Suppressor macrophage (primary cell): ENCODE measurements at places on chromosomes 3 and 15.

DNA sequence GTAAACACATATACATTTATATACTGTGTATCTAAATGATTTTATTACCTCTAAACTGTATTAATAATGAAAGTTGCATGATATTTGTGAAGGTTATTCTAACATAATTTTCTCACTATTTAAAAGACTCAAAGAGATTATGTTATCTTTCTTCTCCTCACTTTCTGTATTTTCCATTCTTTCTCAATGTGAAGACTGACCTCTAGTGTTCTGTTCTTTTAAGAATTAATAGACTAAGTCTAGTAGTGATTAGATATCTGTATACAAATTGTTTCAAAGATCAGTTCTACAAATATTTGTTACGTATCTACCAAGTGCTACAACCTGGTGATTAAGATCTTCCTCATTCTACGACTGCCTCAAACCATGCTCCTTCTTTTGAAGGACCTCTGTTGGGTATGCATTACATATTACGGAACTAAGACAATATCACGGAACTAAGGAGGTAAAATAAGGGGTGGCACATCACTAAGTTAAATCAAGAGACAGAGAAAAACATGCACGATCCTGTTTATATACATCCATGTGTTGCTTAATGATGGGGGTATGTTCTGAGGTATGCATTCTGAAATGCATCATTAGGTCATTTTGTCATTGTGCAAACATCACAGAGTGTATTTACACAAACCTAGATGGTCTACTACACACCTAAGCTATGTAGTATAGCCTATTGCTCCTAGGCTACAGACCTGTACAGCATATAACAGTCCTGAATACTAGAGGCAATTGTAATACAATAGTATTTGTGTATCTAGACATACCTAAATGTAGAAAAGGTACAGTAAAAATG lies 161.5 kb upstream of the KBTBD8 start:
- no peak for DNase-seq

- DNase-seq = no peak
These were observed 37.1 kb downstream of the ABHD17C start for GRCh38 chr15:80732167-80732566.

- no peak for DNase-seq
These were observed 533.5 kb downstream of the NAALADL2 start for GRCh38 chr3:175392653-175393052.

DNA sequence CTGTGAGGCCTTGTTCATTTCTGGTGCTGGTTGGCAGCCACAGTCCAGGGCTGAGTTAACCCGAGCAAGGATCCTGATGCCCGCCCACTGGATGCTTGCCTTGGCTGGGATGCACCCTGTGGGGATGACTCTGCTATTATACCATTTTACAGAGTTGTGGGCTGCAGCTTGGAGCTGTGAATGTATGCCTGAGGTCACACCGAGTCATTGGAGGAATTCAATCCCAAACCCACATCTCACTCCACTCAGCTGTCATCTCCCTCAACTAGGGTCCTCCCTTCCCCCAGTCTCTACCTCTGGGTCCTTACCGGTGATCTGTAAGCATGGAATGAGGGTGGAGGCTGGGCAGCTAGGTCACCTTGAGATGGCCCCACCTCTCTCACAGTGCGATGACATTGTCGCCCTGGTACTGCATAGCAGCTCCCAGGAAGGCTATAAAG lies 22.1 kb downstream of the MAPKAPK3 start:
- peak; percentile 55 for DNase-seq

DNA sequence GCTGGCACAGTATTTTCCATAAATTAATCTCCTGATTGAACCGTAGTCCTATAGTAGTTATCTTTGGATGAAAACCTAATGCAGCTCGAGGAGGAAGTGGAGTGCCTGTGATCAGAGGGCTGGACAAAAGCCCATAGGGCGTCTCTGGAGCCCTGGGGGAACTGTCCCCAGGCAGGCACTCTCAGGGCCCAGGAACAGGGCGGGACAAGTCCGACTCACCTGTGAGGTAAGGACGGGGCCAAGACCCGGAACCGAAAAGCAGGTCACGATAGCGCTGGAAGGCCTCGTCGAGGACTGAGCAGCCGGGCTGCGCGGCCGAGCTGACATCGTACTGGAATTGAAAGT lies 341 bp downstream of the HEXA start:
- peak; percentile 56 for DNase-seq

DNA sequence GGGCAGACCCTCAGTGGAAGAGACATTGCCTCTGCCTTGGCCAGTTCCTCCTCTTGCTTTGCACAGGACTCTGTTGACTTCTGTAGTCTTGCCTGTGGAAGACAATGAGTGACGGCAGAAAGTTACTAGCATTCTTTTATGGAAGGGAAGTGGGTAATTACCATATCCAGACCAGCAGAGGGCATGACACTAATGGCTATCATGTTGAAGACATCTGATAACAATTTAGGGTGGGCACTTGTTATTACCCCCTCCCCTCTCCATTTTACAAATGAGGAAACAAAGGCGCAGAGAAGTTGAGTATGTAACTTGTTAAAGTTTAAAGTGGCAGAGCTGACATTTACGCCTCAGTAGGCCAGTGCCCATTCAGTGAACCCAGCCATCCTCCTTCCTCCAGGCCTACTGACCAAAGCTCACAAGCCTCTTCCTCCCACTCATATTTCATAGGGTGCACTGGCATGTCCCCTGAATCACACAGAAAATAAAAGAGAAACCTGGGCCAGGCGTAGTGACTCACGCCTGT lies 48.2 kb upstream of the FMN1 start:
- DNase-seq = peak; percentile 30

DNA sequence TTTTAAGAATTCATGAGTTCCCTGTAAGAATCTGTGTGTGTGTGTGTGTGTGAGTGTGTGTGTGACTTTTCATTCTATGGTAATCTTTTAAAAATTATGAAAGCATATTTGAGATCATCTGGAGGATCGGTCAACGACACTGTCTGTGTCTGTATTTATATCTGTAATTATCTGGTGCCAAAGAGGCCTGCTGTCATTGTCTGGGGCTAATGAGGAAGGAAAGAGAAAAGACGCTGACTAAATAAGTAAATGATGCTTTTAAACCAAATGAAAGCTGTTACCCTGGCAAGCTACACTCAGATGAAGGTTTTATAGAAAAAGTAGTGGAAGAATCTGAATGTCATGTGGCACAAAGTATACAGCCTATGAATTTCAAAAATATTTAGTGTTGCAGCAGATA lies 439.8 kb downstream of the RBMS3 start:
- no peak for DNase-seq

DNA sequence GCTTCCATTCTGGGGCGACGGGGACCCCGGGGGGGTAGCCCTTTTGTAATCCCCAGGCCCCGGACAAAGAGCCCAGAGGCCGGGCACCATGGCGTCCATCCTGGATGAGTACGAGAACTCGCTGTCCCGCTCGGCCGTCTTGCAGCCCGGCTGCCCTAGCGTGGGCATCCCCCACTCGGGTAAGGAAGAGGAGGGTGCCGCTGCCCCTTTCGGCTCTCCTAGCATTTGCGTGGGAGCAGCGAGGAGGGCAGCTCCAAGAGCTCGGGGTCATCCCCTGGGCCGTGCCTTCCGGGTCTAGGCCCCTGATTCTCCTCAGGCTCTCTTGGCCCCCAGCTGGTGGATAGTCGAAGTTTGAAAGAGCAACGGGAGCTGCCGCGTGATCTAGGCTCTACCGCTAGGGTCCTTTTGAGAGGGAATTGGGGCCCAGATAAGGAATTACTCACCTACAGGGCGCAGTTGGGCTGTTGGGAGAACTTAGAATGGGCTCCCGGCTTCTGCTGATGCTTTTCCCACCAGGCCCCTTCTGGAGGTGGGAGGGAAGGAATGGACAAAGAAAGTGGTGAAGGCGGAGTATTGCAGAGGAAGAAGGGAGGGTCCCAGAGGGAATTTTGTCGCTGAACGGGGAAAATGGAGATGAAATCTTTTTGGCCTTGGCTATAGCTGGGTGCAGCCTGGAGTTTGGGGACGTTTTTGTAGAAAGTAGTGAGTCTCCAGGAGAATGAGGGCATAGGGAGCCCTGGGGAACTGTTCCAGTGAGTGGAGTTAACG lies 615 bp downstream of the VPS18 start:
- peak; percentile 88 for DNase-seq

DNA sequence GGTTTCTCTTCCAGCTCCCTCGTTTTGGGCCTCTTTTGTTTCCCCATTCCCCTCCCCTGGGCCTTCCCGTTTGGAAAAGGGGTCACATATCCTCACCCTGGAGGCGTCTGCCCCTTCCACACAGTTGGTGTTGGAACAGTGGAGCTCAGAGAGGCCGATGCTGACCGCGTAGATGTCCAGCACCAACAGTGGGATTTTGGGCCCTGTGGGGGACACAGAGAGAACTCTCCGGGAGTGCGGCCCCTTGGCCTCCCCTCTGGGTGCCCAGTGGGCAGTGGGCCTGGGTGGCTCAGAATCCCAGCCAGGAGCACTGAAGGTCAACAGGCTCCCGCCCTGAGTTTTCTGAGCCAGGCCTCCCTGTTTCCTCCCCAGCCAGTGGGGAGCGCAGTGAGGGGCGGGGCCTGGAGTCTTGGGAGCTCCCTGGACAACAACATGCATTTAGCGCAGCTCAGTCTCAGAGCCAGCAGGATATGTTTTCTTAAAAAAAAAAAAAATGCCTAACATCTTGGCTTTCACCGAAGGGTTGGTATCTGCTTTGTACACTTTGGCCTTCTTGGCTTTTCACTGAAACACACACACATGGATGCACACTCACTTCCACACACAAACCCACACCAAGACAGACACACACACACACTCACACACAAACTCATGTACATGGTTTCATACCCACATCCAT lies 670 bp upstream of the ISLR start:
- no peak for DNase-seq

DNA sequence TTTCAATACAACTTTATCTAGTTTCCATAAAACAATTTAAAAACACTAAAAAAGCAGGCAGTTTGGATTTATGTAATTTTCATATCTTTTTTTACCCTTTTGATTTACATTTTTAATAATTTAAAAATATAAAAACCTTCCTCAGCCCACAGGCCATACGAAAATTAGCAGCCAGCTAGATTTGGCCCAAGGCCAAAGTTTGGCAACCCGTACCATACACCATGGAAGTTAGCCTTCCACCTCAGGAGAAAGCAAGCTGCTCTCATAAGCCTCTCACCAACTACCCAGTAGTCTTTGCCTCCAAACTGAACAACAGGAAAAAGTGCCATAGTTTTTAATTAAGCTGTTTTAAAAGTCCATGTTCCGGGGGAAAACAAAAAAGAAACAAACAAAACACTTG lies 107.3 kb upstream of the TRIM42 start:
- no peak for DNase-seq

DNA sequence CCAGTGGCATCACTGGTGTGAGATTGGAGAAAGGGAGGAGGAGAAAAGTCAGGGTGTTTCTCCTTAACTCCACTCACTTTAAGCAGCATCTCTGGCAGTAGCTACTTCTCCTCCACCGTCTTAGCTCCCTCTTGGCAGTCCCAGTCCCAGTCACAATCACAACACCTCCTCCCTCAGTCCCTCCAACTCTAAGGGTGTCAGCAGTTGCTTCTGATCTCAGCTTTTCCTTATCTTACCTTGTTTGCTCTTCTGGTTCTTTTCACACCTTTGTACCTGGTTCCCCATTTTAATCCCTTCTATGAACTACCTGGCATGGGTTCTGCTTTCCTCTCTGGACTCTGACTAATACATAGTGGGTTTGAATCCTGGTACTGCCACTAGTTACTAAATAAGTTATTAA lies 188.3 kb upstream of the CTDSPL start:
- DNase-seq = no peak
